ENCODE measurements at places on chromosomes 5 and 9. TPM values are rescaled to one million over a fixed set of nuclear protein-coding genes. Genes with fewer than 3 reads are reported as not detected.

The BSPRY gene
- 0.50 TPM for total RNA-seq

DNA sequence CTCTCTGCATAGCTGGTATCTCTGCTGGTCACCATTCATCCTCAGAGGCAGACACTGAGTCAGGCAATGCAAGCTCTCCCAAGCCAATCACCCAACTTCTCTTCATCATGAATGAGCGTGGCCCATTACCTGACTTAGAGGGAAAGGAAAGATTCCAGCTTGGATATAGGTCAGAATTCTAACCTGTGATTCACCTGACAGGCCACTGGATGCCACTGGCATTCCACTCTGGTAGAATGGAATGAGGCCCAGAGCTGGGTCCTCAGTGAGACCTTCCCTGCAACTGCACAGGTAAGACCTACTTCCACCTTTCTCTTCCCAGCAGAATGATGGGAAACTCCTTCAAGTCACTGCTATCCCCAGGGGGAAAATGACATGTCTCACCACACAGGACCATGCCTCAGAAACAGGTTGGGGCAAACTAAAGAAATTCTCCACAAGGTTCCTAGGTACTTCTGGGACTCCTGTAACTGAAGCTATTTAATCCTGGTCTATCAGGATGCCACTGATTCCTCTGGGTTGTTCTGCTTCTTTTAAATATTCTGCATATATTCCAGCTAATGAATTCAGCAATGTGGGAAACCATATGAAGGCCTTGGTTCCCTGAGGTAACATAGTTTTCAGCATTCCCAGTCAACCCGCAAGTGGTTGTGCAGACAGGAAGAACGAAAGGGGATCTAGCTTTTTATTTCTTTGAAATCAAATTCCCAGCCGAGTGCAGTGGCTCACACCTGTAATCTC is 62.0 kb downstream of the SUSD1 start:
- DNase-seq = no peak

- no peak for DNase-seq
Measured at GRCh38 chr9:14209399-14210345, 104.3 kb downstream of the NFIB start.

The IGIP gene
- total RNA-seq = 4.1 TPM

DNA sequence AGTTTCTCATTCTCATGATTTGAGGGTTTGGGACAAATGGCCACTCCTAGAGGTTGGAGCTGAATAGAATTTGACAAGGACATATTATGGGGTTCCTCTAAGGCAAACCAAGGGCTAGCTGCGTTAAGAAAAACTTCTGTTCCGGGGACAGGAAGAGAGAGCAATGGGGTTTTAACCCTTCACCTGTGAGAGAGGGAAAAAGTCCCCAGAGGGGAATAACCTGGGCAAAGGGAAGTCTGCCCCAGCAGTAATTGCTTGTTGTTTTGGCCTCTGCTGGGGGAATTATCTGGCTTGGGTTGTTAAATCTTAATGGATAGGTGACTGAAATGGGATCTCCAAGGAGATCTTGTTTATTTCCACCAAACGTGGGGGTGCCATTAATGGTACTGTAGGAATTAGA is 110.1 kb upstream of the MOCS2 start:
- DNase-seq = no peak
